ENCODE measurements at places on chromosomes 4 and X. TPM values are rescaled to one million over a fixed set of nuclear protein-coding genes. Genes with fewer than 3 reads are reported as not detected.

DNA sequence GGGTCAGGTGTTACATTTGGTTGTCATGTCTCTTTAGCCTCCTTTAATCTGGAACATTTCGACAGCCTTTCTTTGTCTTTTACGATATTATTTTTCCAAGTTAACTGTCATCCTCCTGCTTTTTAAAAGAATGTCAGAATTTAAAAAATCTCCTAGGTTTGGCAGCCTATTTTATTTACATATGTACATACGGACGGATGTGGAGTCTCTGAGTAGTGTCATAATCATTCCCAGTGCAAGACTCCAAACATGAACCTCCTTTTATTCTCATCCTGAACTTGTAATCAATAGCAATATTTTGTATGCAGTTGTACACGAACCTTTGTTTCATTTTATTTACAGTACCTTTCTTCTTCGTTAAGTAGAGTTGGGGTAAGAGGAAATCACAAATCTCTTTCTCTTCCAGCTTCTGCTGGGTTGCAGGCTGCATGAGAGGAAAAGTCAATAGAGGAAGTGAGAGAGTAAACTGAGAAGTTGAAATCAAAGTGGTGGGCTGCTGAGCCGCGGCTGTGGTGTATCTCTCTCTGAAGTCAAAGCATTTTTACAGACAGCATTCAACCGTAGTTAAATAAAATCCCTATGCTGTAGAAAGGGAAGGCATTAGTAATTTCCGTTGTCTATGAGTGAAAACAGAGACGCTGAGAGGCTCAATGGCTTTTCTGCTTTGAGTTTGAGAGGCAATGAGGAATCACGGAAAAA is 53.9 kb upstream of the RPS6KA3 start:
- DNase-seq: no peak

DNA sequence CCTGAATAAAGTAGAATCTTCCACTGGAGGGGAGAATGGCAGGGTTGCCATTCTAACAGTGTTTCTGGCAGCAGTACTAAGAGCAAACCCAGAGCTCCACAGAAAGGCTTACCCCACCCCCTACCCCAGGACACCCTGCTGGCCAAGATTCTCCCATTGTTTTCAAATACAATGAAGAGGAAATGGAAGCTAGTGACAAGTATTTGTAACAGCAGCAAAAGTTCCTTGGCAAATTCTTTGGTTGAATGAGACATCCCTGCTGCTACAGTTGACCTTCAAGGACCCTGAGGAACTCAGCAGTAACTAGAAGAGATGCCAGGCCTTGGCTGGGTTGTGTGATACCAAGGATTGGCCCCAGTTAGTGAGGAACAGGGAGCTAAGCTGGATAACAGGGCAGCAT is 124.2 kb upstream of the DGKK start:
- no peak for DNase-seq

DNA sequence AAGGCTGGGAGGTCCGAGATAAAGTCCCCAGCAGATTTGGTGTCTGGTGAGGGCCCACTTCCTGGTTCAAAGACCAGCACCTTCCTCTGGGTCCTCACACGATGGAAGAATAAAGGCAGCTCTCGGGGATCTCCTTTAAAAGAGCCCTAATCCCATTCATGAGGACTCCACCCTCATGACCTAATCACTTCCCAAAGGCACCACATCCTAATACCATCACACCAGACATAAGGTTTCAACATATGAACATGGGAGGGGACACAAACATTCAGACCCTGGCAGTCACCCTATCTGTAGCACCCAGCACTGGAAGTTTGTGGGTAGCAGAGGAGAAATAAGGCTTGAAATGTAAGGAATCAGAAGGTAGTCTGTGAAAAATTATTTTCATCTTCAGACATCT is 112.9 kb upstream of the NOCT start:
- no peak for DNase-seq

FANCB gene
- total RNA-seq: 1.6 TPM

- DNase-seq: no peak
Measured at GRCh38 chr4:7423801-7424552, 10.8 kb downstream of the PSAPL1 start.

Measured in transverse colon (tissue), 4 donors.